ENCODE measurements at places on chromosomes 6 and 20. TPM values are rescaled to one million over a fixed set of nuclear protein-coding genes. Genes with fewer than 3 reads are reported as not detected.
A peak's percentile ranks its signal among the peaks of the same experiment; 100 is the strongest.

- DNase-seq, result no peak
Measured at GRCh38 chr6:130890521-130890971, 63.3 kb downstream of the SMLR1 start.

DNA sequence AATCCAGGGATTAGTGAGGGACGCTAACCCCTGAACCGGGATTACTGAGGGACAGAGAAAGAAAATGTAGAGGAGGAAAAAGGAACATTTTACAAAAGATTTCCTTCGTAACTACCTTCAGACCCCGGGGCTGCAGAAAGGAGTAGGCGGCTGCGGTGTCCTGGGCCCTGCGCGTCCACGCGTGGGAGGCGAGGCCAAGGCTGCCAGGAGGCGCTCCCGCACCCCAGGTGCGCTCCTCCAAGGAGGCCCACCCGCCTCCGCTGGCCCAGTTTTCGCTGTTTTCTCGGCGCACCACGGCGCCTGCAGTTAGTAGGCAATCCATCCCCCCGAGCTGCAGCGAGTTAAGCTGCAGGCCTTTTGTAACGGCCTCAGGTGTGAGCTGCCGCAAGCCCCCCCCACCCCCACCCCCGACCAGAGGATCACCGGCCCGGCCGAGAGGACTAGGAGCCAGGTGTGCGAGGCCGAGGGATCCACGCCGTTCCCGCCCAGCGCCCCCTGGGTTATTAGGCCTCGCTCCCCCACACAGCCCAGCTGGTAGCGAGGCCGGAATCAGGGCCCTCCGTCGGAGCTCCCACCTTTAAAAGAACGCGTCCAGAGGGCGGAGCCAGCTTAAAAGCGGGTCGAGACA is 380.3 kb upstream of the ARID1B start:
- DNase-seq, result no peak

GRCh38 chr6:4336778-4337442 is 201.5 kb upstream of the ECI2 start:
- no peak for DNase-seq

GRCh38 chr6:81763051-81763450 is 10.6 kb upstream of the TENT5A start:
- DNase-seq, result no peak

DNA sequence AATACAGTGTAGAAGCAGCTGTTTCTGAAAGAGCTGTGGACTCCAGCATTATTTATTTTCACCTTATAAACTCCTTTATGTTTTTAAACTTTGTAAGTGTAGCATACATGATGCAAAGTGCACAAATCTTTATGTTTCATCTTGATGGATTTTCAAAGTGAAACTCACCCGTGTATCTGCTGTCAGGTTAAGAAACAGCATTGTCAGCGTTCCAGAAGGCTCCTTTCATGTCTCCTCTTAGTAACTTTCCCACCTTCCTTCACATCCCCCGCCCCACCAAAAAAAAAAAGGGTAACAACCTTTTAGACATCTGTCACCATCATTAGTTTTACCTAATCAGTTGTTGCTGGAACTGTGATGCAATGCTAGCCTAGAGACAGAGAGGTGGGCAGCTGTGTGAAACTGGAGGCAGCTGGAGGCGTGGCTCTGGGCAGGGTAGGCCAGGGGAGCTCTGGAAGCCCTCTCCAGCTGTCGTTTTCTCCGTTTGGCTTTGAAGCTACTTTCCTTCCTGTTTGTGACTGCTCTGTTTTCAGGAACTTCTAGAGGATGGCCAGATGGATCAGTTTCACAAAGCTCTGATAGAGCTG is 7.2 kb downstream of the ACTR5 start:
- DNase-seq, result no peak

DNA sequence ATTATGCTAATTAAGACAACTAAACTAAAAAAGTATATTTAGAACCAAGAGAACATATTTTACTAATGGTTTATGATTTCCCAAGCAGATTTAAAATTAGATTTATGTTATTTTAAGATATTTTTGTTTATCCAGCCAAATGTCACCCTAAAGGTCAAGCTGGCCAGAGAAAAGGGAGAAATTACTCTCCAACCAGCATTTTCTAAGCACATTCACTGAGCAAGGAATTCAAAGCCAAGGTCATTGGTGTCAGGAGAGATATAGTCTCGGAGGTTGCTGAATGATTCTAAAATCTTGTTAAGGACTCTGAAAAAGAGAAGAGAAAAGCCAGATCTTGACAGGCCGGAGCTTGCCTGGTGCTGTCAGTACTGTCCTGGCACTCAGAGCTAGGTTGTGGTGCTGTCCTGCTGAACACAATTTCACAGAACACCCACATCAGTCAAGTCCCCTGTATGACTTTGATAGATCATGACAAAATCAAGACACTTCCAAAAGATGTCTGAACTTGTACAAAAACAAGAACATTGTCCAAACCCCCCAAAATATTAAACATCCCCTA is 222.3 kb upstream of the SMLR1 start:
- no peak for DNase-seq

GRCh38 chr6:4136354-4136831 is 1.0 kb upstream of the ECI2 start:
- no peak for DNase-seq

DNA sequence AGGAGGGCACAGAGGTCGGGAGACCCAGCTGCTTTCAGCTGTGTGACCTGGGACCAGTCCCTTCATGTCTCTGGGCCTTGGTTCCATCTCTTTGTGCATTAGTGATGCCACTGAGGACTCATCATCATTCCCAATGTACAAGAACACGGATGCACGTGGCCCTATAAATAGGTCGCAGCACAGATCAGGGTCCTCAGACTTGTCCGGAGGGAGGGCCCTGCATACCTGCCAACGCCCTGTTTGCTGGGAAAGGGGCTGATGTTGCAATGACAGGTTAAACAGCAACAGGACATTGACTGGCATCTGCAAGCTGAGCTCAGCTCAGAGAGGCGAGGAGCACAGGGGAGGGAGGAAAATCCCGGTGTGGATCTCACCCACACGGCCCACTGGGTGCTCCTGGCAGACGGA is 21.8 kb downstream of the TGM2 start:
- DNase-seq, result no peak

DNA sequence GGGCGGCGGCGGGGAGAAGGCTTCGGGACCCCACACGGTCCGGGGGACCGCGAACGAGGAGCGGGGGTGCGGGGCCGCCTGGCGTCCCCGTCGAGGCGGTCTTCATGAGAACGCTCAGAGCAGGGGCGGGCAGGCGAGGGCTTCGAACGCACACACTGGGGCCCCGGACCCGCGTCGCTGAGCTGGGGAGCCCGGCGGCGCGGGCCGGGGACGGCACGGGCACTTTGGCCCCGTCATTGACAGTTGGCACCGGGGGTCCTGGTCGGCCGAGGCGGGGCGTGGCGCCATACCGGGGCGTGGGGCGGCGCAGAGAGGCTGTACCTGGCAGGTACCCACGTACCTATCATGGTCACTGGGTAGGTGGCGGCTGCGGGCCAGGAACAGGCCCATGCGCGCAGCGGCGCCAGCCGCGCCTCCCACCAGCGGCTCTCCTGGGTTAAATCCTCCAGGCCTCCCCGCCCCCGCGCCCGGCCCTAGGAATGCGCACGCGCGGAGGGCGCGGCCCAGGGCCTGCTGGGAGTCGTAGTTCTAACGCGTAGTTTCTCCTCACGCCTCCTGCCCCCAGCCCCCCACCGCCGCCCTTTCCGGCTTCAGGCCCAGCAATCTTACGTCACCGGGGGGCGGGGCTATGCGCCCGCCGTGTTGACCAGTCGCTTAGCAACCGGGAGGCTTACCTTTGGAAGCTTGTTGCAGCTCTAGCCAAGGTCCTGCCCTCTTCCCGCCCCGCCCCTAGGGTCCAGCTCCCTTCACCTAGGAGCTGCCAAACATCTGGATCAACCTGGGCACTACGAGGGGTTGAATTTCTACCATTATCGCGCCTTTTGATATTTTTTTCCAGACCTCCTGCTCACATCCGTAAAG is at the start of the genes PACRG and PRKN:
Gene PACRG (plus strand): TSS at position 653 of the 861 bp plus-strand sequence.
Gene PRKN (minus strand): TSS at position 445 of the 861 bp plus-strand sequence.
- peak; percentile 97 for DNase-seq

DNA sequence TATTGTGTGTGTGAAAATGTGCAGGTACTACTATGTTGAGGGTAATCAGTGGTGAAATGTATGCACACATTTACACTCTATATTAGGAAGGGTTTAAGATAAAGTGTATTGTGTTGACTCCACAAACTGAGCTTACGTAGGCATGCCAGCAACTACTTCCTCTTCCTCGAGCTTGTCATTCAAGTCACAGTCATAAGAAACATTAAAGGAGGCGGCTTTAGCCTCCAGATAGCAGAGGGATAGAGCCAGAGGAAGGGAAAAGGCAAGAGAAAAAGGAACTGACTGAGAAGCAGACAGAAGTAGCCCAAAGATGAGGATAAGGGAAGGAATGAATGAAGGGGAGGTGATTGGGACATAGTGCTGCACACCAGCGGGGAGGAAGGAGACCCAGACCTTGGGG is 55.2 kb downstream of the SMLR1 start:
- DNase-seq, result no peak

- DNase-seq, result no peak
Measured at GRCh38 chr6:5764401-5764955, 242.2 kb downstream of the NRN1 start.

DNA sequence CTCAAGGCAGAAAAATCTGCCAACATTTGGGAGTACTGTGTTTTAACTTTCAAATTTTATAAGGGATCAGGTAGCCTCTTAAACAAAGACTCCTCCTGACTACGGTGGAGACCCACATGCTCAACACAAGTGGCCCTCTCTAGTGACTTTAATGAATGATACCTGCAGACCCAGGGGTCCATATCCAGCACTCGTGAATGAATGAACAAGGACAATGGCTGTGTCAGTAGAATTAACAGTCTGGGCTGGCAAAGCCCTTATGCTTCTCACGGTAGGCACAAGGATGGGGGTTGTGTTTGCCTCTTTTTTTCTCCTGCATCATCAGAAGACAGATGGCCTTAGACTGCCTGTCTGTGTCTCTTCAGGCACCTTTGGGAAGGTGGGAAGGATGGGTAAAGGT is 112.6 kb upstream of the TRAF3IP2 start:
- DNase-seq, result no peak

- DNase-seq, result no peak
Measured at GRCh38 chr6:29559524-29560287, at the start of gene UBD. Gene UBD (minus strand): TSS chr6:29559732. CDS start chr6:29559701, 31 bp downstream.

DNA sequence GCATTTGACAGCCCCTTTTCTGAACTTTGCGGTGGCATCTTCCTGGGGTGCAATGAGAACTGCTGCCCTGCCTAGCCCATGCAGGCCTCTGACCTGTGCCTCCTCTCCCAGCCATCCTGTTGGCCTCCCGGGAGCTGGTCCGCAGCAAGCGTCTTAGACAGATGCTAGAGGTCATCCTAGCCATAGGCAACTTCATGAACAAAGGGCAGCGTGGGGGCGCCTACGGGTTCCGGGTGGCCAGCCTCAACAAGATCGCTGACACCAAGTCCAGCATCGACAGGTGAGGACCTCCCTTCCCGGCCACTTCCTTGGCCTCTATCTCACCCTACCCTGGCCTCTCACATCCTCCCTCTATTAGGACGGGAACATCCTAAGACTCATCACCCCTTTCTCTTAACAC is 37.6 kb downstream of the MOCS1 start:
- no peak for DNase-seq

- no peak for DNase-seq
Measured at GRCh38 chr20:21203088-21203656, 77.3 kb downstream of the KIZ start.

DNA sequence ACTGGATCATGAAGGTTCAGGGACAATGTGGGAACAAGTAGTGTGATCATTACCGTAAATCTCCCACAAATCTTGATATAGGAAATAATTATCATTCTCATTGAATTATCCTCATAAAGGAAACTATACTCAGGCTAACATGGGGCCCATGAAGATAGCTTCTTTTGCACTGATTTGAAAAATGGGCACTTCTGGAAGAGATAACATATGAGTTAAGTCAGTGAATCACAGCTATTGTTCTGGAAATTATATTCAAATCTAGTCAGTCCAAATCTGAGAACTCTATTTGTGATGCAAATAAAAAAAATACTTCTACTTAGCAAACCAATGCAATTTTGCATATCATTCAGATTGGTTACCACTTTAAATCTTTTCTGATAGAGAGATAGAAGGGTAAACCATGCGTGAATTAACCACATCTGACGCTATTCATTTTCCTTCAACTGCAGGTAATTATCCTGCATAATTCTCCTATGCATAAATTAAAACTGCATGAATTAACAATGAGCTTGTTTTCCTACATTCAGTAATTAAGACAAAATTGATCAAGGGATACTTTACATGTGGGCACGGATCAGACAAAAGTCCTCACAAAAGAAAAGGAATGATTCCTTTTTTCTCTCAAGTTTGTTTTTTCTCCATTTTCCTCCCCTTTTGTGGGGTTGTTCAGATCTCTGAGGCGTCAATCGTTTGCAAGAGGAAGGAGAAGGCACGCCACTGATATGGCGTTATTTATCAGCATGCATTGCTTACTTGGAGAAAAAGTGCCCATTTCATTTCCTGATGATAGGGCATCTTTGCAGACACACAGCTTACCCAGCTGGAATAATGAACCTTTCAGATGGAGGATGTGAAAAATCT is 36.4 kb downstream of the RIPOR2 start:
- DNase-seq, result no peak

GRCh38 chr6:40852779-40853373 is 186.1 kb downstream of the UNC5CL start:
- peak; percentile 51 for DNase-seq

GRCh38 chr6:142332393-142333098 is 30.7 kb downstream of the ADGRG6 start:
- no peak for DNase-seq

GRCh38 chr6:64439274-64439673 is 803.7 kb downstream of the PHF3 start:
- DNase-seq, result no peak

- peak; percentile 91 for DNase-seq
Measured at GRCh38 chr20:11274141-11274594, 600.4 kb upstream of the JAG1 start.

POM121L2 gene
- total RNA-seq, result not detected

CPXM1 gene
- 0.98 TPM for total RNA-seq

NKAIN4 gene
- total RNA-seq, result not detected

MYBL2 gene
- total RNA-seq, result 14.1 TPM

MEP1A gene
- not detected for total RNA-seq

CRYBG1 gene
- total RNA-seq, result 0.05 TPM

MCCD1 gene
- not detected for total RNA-seq

PTCHD4 gene
- total RNA-seq, result 8.4 TPM

PGK2 gene
- not detected for total RNA-seq

UQCC2 gene
- total RNA-seq, result 36.1 TPM

SPATA2 gene
- 3.3 TPM for total RNA-seq

NELFE gene
- total RNA-seq, result 91.0 TPM

Data from SK-MEL-5 (cell line).